Stimulated activated CD8-positive, alpha-beta memory T cell treated with anti-CD3 and anti-CD28 coated beads, Interleukin-4, amount 100 ng/mL, for 1 hour (primary cell): ENCODE measurements at places on chromosomes 2 and 18.

DNA sequence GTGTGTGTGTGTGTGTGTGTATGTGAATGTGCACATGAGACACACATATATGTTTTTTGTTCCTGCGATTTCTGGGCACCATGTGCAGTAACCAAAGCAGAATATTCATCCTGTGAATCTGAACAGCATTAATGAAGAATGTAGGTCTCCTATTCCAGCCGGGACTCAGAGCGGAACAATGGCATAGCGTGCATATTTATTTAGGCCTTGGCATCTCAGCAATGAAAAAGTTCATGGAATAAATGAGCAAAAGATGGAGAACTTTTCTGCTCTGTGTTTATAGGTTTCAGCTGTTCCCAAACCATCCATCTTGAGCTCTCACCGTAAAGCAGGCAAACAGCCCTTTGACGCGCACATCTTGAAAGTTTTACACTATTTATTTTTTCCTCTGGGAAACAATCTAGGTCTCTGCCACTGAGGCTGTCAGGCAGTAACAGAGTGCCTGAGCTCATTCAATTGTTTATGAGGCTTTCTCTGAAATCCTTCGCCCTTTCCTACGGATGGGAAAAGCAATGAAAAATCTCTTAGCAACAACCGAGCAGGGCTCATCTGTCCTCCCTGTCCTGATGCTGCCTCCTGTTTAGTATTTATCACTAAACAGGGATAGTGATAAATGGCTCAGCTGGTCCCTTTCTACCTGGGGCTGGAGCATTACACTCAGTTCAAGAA is 146.2 kb upstream of the MSH6 start:
- no peak for DNase-seq

- no peak for DNase-seq
Measured at GRCh38 chr2:64093341-64093740, 50.9 kb downstream of the PELI1 start.

DNA sequence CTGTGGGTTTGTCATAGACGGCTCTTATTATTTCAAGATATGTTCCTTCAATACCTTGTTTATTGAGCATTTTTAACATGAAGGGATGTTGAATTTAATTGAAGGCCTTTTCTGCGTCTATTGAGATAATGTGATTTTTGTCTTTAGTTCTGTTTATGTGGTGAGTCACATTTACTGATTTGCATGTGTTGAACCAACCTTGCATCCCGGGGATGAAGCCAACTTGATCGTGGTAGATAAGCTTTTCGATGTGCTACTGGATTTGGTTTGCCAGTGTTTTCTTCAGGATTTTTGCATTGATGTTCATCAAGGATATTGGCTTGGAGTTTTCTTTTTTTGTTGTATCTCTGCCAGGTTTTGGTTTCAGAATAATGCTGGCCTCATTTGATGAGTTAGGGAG is 60.5 kb downstream of the GTF3C3 start:
- no peak for DNase-seq

GRCh38 chr18:8314124-8314523 is 295.1 kb upstream of the RAB12 start:
- no peak for DNase-seq

DNA sequence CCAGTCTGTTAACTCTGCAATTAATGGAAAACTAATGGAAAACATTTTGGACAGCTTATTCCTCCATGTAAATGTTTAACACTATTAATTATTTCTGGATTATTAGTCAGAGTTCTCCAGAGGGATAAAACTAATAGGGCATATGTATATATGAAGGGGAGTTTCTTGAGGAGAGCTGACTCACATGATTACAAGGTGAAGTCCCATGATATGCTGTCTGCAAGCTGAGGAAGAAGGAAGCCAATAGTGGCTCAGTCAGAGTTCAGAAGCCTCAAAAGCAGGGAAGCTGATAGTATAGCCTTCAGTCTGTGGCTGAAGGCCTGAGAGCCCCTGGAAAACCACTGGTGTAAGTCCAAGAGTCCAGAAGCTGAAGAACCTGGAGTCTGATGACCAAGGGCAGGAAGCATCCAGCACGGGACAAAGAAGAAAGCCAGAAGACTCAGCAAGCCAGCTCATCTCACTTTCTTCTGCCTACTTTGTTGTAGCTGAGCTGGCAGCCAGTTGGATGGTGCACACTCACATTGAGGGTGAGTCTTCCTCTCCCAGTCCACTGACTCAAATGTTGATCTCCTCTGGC is 136.0 kb downstream of the PTH2R start:
- no peak for DNase-seq

- DNase-seq = no peak
Measured at GRCh38 chr2:179338681-179339080, 74.0 kb upstream of the SESTD1 start.

DNA sequence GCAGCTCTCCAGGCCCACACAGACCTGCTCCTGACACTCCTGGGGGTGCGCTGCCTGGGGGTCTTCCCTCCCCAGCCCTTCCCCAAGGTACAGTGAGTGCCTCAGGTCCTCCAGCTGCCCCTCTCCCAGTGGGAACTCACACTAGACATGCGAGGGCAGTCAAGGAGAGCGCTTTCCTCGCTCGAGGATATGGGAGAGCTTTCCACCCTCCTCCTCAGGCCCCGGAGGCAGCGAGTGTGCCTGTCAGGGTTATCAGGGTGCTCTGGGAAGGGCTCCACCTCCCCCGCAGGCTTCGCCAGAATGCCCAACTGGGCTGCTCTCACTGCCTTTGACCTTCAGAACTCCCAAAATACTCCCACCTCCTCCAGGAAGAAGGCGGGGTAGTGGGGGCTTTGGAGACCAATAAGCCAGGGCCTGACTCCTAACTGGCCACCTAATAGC is 85.7 kb upstream of the LAPTM4A start:
- no peak for DNase-seq

- no peak for DNase-seq
Measured at GRCh38 chr18:27769152-27769551, 407.8 kb downstream of the CDH2 start.

DNA sequence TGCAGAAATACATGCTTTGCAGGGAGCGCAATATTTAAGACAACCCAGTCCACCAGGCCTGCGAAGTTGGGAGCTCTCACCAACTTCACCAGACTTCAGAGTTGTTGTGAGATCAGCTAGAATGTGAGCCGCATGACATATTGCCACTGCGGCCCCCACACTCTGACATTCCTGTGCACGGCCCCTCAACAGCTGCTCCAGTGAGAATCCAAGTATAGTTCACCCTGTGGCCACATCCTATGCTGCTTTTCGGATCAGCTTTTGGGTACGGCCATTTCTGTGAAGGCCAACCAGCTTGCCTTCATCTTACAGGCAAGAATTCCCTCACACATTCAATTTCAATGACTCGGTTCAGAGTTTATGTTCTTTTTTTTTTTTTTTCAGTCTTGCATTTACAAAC is 177.8 kb downstream of the SOX11 start:
- DNase-seq = no peak
